ENCODE measurements at places on chromosomes 7 and 10. TPM values are rescaled to one million over a fixed set of nuclear protein-coding genes. Genes with fewer than 3 reads are reported as not detected.

RELN gene
- 3.1 TPM for total RNA-seq

ITGA8 gene
- 0.03 TPM for total RNA-seq

PHKG1 gene
- total RNA-seq: 5.5 TPM

ATOH7 gene
- total RNA-seq: not detected

ITPRIP gene
- 5.6 TPM for total RNA-seq

SAP25 gene
- total RNA-seq: not detected

SHH gene
- total RNA-seq: not detected

VWA2 gene
- not detected for total RNA-seq
